Osteoblast (primary cell): ENCODE measurements at places on chromosomes 6 and 20. TPM values are rescaled to one million over a fixed set of nuclear protein-coding genes. Genes with fewer than 3 reads are reported as not detected.

Gene NOX3
- total RNA-seq, result not detected in 2 replicates

Gene DEF6
- total RNA-seq, result 0.29 and 0.72 TPM in 2 replicates

Gene TBX18
- total RNA-seq, result 64.1 and 65.1 TPM in 2 replicates

Gene DEFB132
- total RNA-seq, result not detected in 2 replicates

Gene TCP11
- total RNA-seq, result 0.29 and 0.72 TPM in 2 replicates

Gene VSTM2L
- total RNA-seq, result 2.5 and 2.9 TPM in 2 replicates

Gene PTCRA
- not detected in 2 replicates for total RNA-seq

Gene SIGLEC1
- under 0.01 TPM in 1 of 2 replicates, not detected in the other for total RNA-seq

Gene CST5
- total RNA-seq, result not detected in 2 replicates

- DNase-seq, result no peak
Measured at GRCh38 chr6:24929242-24929641, 6.5 kb downstream of the RIPOR2 start.

GRCh38 chr6:166551754-166552495, 34.6 kb downstream of the RAMACL start:
- DNase-seq, result no peak

DNA sequence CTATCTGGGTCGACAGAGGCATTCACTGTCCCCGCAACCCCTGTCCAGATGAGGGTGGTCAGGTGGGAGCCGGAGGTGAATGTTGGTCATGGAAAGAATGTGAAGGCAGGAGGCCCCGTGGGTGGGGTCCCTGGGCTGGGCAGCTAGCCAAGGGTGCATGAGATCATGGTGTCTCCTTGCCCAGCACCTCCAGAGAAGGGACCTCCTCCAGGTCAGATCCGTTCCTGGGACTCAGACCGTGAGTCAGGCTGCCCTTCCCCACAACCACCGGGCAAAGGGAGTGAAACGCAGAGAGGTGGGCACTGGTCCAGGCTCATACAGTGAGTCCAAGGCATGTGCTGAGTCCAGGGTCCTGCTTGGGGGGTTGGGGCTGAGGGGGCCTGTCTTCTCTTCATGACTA, 3.5 kb downstream of the FOXS1 start:
- DNase-seq, result peak; percentile 94

DNA sequence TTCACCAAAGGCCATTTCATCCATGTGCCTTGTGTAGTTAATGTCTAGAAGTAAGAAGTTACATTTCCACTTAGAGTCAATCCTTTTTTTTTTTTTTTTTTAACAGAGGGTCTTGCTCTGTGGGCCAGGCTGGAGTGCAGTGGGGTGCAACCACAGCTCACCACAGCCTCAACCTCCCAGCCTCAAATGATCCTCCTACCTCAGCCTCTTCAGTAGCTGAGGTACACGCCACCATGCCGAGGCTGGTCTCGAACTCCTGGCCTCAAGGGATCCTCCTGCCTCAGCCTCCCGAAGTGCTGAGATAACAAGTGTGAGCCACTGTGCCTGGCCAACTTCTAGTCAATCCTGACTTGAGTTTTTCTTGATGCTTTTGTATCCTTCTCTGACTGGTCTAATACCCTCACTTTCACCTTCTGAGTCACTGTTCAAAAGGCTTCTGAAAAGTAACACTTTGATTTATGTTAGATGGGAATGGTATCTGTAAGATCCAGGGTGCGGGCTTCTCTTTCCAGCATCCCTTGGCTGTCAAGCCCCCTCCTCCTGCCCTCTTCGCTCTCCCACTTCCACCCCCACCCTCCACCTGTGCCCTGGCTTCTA, 22.1 kb downstream of the TRAM2 start:
- no peak for DNase-seq

DNA sequence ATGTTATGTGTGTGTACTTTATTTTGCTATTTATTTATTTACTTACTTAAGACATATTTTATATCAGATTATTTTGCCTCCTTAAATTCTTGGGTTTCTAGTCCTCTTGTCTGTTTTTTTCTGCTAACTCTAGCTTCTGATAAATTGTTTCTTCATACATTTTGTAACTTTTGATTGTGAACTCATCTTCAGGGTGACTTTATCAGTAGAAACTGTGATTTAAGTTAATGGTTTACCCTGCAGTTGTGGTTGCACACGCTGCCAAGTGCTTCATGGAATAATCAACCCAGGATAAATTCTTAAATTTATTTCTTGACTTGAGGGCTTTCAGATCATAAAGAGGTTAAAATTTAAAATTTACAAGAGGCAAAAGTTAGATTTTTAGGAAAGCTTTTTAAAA, 173.3 kb downstream of the CENPW start:
- no peak for DNase-seq

DNA sequence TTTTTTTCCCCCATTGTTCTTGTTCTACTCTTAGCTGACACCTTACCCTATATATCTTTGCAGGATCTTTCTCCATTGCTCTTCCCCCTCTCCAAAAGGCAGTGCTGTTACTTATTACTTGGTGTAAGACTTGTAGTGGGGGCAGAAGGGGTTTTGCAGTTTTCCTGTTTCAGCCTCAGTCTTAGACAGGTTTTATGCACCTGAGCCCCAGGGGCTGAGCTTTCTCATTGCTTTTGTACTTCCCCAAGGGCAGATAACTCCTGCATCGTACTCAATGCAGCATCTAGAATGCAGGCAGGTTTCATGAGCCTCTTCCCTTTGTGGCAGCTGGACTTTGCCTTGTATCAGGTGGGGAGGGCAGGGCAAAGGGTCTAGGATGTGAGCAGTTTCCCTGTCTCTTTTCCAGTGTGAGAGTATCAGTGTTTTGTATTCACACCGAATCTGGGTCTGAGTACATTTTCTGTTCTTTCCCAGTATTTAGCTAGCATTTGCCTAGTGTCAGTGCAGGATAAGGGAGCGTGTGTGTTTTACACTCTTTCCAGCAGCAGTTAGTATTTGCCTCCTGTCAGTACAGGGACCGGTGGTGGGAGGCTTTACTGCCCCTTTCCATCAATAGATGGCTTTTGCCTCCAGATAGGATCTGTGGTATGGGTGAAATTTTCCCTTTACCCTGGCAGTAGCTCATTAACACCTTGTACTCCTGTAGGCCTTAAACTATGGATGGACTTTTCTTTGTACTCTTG, 19.6 kb downstream of the CYB5R4 start:
- DNase-seq, result no peak

DNA sequence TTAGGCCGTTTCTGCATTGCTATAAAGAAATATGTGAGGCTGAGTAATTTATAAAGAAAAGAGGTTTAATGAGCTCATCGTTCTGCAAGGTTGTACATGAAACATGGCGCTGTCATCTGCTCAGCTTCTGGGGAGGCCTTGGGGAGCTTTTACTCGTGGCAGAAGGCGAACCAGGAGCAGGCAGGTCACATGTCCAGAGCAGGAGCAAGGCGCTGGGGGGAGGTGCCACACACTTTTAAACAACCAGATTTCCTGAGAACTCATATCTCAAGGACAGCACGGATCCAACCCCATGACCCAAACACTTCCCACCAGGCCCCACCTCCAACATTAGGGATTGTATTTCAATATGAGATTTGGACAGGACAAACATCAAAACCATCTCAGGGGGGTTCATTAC, 6.4 kb upstream of the SLC13A3 start:
- no peak for DNase-seq

- DNase-seq, result no peak
Measured at GRCh38 chr20:47262008-47262364, 94.5 kb downstream of the ZMYND8 start.

- DNase-seq, result peak; percentile 94
Measured at GRCh38 chr6:82364087-82365015, 734 bp downstream of the TPBG start.

GRCh38 chr20:32168184-32168910, 39.2 kb downstream of the PLAGL2 start:
- peak; percentile 15 for DNase-seq

GRCh38 chr20:33431797-33432381, 11.7 kb downstream of the SNTA1 start:
- DNase-seq, result peak; percentile 67

DNA sequence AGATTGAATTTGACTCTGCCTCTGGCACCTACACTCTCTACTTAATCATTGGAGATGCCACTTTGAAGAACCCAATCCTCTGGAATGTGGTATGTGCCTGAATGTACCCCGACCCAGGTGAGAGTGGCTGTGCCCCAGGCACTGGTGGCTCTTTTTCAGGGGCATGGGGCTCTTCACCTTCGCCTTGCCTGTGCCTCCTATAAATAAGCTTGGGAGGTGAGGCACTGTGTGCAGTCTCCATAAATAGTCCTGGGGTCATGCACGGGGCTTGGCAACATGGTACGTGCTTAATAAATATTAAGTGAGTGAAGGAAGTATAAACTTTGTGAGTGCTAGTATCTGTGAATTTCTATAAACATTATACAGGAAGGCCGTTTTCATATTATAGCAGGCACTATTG, 33.0 kb downstream of the GHRH start:
- DNase-seq, result no peak

DNA sequence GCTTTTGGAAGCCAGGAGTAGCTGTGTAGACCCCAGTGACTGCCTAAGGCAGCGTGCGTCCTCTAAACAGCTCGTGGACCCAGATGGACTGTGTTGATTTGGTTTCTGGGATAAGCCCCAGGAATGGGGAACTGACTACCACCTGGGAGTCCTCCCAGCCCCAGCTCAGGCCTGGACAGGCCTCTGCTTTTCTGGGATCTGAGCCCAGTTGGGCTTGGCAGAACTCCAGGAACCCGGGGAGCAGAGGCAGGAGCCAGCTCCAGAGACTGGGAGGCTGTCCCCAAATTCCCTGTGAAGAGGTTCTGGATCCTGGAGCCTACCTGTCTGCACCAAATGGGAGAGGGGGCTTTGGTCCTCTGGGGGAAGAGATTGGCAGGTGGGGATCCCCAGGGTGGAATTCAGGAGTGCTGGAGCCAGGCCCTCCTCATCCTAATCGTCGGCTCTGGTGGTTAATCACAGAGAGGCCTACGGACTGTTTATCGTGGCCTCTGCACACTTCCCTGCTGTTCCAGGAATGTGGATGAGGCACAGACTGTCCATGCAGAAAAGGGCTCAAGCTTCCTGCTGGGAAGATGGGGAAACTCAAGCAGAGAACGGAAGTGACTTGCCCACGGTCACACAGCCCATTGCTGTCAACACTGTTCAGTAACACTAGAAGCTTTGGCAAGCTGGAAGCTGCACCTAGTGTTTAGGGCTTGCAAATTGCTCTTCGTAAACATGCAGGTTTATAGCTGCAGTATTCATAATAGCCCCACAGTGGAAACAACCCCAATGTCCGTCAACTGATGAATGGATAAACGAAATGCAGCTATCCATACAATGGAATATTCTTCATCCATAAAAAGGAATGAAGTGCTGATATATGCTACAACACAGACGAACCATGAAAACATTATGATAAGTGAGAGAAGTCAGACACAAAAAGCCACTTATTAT, 100.6 kb downstream of the KCNB1 start:
- peak; percentile 73 for DNase-seq

- DNase-seq, result no peak
Measured at GRCh38 chr20:63262836-63263235, 8.6 kb upstream of the NKAIN4 start.

DNA sequence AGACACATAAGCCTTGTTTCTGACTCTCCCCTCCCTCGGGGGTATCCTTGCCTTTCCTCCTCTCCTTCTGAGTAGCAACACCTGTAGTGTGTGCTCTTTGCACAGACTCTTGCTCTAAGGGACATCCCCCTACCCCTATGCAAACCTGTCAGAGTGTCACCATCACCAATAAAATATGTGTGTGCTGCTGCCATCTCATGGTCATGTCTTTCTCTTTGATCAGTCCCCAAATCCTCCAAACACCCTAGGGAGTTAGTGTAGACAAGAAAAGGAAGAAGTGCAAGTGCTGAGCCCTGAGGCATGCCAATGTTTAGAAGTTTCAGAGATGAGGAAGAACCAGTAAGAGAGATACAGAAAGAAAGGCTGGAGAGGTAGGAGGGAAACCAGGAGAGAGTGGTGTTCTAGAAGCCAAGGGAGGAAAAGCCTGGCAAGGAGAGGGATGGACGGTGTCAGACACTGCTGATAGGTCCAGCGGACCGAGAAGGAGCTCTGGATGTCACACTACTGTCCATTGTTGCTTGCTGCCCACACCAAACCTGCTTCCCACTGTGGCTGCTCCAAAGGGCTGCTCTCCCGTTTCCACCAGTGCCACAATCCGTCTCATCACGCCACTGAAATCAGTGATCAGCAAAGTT, 16.4 kb downstream of the TRMT6 start:
- DNase-seq, result no peak

DNA sequence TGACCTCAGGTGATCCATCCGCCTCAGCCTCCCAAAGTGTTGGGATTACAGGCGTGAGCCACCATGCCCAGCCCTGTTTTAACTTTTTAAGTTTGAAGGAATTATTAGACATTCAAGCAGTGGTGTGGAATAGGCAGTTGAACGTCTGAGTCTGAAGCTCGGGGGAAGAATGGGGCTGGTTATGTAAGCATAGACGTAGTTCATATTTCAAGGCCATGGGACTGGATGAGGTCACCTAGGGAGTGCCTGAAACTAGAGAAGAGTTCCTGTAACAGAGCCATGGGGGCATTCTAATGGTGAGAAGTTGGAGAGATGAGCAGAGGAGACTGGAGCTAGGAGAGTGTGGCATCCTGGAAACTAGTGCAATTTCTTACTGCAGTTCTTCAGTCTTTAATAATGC, 6.4 kb downstream of the CDKAL1 start:
- DNase-seq, result no peak

DNA sequence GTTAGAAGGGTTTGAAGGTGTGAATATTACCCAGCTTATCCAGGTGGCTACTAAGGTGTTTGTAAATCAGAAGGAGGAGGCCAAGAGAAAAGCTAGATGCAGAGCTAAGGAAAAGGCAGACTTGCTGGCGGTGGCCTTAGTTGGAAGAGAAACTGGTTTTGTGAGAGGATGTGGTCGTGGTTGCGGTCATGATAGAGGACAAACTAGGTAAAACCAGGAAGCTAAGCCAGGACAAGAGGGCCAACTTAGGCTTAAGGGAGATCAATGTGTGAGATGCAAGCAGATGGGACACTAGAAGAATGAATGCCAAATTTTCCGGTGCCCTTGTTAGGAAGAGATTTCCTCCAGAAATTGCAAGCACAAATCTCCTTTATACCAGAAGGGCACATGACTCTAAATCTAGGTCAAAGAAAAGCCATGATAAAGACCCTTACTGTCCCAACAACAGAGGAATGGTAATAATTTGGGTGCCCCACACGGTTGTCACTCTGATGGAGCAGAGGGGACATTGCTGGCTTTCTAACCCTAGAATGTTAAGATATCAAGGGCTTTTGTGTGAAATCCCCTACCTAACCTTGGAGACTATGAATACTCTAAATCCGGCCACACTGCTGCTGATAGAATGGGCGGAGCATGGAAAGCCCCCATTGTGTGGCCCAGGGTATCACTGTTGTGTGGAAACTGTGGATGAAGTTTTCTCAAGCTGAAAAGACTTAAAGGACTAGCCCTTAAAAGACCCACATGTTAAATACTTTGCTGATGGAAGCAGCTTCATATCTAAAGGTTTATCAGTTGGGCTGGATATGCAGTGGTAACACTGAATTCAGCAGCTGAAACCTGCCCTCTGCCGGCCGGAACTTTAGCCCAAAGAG, 7.8 kb downstream of the IL22RA2 start:
- DNase-seq, result no peak
